ENCODE measurements at places on chromosomes 4 and X.

DNA sequence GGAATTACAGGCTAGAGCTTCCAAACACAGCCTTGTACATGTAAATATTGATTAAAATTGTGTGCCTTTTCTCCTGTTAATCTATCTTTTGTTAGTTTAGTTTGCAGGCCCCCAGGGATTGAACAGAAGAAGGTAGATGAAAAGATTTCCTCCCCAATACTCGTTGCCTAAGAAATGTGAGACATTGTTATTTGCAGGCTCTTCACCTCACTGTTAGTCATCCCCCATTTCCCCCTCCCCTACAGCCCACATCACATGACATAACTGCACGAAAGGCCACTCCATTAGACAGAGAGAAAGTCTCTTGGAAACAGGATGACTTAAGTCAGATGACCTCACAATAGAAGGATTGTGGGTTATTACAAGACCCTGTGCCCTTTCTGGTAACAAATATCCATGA is 13.3 kb upstream of the MID1 start:
- no peak for DNase-seq

- DNase-seq = no peak
Measured at GRCh38 chr4:8697826-8698225, 105.3 kb downstream of the CPZ start.

DNA sequence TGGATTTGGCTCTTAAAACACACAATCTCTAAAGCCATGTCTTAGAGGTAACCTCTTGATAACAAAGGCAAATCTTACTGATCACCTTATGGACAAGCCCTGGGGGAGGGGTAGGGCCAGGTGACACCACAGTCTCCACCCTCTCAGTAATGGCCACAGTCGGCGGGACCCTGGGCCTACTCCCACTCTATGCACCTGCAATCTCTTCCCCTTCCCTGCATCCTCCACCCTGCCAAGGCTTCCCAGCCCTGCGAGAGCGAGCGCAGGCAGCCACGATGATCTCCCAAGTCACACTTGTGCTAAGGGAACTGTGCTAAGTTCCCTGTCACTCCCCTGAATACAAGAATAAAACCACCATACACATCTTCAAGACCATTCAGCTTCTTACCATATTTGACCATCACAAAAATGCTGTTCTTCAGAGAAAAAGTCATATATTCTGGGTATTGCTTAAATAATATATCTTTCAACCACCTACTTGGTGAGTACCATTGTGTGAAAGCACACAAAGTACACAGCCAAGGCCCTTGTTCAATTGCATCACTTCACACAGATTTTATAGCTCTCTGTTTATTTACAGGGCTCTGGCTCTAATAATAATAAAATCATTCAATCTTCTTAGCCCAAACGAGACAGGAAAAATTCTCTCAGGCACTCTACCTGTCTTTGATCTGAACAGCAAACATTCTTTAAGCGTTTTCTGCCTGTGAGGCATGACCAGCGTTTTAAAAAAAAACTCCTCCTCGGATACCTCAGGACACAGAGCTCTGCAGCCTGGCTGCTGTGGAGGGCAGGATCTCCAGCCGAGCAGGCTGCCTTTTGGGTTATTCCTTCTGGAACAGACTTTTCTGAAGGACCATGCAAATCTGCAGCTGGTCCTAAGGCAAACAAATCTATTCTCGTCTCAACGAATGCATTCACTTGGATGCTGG is 115.7 kb upstream of the MAP3K15 start:
- DNase-seq = no peak

DNA sequence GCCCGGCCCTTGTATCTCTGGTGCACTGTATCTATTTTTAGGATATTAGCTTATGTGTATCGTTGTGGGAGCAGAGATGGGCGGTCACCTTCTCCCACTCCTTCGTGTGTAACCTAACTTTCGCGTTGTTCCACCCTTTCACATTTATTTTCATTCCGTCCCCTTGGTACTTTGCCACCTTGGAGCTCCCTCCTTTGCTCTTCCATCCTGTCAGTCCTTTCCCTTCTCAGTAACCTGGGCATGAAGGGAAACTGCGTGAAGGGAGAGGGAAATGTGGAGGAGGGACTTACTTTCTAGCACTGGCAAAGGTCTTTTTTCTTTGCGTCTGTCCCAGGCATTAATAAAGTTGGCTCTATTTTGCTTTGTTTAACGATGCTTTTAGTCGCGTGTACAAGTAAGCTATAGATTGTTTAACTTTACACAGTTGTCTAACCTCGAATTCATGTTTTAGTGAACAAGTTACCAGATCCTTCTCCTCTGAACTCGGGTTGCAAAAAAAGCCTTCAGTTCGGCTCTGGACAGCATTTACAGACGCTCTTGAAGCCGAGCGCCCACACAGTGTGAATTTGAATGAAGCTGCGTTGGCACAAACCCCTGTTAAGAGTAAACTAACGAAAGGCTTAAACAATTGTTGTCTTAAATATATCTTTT is 3.9 kb downstream of the PCDH10 start:
- DNase-seq = no peak

GRCh38 chr4:108620933-108621905 is 843 bp downstream of the RPL34 start:
- no peak for DNase-seq

DNA sequence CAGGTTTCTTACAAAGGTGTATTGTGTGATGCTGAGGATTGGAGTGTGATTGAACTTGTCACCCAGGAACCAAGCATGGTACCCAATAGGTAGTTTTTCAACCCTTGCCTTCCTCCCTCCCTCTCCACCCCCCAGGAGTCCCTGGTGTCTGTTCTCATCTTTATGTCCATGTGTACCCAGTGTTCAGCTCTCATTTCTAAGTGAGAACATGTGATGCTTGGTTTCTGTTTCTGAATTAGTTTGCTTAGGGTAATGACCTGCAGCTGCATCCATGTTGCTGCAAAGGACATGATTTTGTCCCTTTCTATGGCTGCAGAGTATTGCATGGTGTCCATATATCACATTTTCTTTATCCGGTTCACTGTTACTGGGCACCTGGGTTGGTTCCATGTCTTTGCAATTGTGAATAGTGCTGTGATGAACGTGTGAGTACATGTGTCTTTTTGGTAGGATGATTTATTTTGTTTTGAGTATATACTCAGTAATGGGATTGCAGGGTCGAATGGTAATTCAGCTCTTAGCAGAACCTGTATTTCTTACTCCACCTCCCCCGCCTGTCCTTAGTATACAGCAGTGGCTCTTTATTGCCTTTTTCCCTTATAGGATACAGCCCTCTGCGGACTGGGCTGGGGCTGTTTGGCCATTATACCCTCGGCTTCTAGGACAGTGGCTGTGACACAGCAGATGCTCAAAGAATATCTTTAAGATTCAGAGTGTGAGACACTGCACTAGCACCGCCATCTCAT is 145.4 kb downstream of the PTTG2 start:
- no peak for DNase-seq

DNA sequence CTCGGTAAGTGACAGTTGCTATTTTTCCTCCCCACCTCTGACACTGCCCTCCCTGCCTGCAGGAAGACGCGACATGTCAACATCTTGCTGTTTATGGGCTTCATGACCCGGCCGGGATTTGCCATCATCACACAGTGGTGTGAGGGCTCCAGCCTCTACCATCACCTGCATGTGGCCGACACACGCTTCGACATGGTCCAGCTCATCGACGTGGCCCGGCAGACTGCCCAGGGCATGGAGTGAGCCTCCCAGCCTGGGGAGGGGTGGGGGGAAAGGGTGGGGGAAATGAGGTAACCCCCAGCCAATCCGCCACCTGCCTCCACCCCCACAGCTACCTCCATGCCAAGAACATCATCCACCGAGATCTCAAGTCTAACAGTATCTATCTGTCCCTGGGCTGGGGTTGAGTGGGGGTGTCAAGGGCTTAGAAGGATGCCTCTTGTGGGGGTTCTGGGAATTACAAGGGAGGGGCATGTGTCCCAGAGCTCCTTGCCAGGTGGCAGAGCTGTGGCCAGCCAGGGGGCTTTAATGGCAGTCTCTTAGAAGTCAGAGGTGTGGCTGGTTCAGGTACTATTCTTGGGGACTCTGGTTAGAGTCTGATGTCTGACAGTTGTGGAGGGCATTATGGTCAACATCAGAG is 7.8 kb downstream of the ARAF start:
- no peak for DNase-seq

Data from SK-N-MC (cell line).